NCI-H1105 (cell line): ENCODE measurements at places on chromosomes 4 and X.

- no peak for DNase-seq
Measured at GRCh38 chr4:39970671-39971640, 6.8 kb downstream of the PDS5A start.

- no peak for DNase-seq
Measured at GRCh38 chr4:102705391-102705935, 55.3 kb downstream of the MANBA start.

GRCh38 chr4:180542445-180543100, 1700.6 kb upstream of the TENM3 start:
- no peak for DNase-seq

GRCh38 chrX:140433582-140433981, 71.3 kb downstream of the SOX3 start:
- no peak for DNase-seq

DNA sequence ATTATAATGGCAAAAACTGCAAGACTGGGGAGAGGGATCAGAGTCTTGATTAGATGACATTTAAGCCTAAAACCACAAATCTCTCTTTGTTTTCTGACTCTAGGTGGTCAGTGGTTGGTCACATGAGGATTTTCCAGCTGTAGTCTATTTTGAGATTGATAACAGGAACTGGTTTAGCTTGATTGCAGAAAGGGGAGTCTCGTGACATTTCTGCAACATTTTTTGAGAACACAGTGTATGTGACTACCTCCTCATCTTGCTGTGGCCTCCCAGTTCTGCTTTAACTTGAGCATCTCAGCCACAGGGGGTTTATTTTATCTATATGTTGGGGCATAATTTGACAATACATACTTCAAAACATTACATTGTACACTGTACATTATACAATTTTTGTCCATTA, 726.4 kb upstream of the MAGEB2 start:
- no peak for DNase-seq

DNA sequence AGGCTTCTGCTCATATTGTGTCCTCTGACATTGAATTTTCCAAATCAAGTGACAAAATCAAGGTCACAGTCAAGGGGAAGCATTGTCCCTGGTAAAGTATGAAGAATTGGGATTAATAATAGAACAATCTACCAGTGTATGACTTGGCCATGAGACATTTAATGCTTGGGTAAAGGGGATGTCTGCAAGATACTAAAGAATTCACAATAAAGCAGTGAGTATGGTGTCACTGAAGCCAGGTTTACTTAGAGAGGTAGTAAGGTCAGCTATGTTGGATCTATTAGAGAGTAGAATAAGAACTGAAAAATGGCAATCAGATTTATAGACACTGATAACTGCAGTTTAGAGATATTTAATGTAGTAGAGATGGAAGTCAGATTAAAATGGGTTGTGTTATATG, 349.2 kb downstream of the BMPR1B start:
- no peak for DNase-seq

- DNase-seq: no peak
Measured at GRCh38 chrX:110665223-110666002, 130.2 kb downstream of the CHRDL1 start.

DNA sequence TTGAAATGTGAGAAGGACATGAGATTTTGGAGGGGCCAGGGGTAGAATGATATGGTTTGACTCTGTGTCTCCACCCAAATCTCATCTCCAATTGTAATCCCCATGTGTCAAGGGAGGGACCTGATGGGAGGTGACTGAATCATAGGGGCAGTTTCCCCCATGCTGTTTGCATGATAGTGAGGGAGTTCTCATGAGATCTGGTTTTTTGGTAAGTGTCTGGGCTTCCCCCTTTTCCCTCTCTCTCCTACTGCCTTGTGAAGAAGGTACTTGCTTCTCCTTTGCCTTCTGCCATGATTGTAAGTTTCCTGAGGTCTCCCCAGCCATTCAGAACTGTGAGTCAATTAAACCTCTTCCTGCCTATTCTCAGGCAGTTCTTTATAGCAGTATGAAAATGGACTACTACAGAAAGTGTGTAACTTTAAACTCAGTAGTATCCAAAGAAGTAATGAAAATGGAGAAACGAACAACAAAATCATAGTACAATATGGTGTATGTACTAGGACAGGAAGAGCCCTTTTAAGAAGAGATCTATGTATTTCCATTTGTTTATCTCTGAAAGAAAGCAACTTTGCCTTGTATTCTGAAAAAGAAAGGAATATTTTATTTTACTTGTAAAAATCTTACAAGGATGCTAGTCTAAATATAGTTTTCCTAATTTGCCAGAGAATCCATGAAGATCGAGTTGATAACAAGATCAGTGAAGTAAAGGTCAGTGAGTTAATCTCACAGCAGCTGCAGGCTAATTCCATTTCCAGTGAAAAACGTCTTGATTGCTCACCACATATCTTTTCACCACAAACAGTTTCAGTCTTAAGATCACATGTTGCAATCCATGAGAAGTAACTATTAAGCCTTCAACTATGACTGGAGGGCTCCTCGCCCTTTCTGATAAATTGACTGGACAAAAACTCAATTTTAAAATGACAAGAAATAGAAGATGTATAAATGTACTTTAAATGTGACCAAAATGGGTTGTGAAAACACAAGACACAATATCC, 20.5 kb downstream of the PKD2 start:
- DNase-seq: no peak

DNA sequence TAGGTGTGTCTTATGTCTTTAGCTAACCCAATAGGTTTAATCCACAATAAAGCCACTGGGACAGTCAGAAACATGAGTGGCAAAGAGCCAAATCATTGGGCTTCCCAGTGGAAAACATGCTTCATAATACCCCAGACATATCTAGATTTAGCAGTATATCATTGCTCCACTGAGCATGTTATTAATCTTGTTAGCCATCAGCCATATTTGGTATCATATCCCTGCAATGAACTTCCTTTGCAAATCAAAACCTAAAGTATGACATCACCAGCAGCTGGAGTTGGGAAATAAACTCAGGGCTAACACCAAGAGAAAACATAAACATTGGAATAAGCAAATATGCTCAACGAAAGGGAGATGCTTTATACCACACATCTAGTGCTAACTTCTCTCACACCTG, 280.8 kb upstream of the NOCT start:
- no peak for DNase-seq

DNA sequence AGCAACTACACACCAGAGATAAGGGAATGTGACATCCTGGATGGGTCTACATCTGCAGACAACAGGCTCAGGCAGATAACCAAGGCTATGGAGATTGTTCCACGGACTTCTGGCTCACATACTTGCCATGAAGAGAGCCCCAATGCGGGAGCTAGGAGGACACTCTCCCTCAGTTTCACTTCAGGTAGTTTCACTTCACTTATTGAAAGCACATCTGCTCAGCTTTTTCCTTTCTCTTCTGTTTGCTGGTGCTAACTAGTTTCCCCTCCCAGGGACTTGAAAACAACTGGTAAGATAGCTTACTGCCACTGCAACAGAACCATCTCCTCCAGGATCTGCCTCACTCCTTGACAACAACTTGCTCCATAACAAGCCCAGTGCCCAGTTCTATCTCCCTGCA, 1.4 kb upstream of the CT47C1 start:
- no peak for DNase-seq

- no peak for DNase-seq
Measured at GRCh38 chrX:153876112-153876491, 9.9 kb downstream of the L1CAM start.

- no peak for DNase-seq
Measured at GRCh38 chr4:78410676-78411075, 140.9 kb upstream of the ANXA3 start.

DNA sequence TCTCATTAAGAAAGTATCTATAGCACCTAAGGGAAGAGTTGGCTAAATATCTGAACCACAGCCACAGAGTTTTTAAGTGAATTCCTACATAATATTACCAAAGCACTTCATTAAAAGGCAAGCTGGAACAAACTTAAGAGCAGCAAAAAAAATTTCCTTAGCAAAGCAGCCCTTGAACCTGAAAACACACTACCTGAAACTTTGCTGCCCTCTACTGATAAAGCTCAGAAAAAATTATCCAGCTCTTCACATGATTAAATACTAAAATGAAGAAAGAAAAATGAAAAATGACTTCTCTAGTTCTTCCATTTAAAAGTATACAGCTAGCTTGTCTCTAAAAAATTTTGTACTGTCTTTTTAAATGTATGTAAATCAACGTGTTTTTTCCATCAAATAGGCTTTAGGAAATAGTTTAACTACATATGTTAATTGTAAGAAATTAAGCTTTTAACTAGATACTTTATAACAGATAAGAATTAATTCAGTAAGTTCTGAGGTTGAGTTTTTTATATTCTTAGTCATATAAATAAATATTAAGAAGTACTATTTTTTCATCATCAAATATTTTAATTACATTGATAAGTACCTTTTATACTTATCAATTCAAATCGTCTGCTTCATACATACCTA, 156.1 kb downstream of the STPG2 start:
- DNase-seq: peak; percentile 8

GRCh38 chr4:54098375-54098774, 1.6 kb upstream of the GSX2 start:
- DNase-seq: no peak

DNA sequence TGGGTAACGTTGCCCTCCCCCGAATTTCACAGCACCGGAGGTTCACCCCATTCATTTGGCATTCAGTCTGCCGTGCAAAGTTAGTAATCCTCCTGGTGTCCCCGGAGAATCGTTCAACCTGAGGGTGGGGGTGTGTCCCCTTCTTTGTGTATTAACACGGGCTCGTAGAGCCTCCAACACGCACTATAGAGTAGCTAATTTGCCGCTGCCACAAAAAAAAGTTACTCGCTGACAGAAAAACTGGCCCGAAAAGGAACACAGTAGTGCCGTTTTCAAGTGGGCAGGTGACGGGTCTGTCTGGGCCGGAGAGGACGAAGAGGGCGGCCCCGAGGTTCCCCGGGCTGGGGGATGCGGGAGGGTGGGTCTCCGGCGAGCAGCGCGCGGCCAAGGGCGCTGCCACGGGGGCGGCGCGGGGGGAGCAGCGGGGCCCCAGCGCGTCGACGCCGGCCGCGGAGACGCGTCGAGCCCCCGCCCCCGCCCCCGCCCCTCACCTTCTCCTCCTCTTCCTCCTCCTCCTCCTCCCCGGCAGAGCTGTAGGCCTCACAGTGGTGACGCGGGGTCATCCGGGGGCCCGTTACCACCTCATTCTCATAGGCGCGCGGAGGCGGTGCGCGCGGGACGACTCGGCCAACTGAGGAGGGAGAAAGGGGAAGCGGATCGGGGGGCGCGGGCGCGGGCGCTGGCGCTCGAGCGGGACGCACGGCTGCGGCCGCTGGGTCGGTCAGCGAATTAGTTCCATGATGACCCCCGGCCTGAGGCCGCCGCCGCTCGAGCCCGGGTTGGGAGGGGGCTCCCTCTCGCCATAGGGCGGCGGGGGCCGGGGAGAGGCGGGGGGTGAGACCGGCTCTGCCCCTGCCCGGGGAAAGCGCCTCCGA, 571 bp downstream of the CCNI start:
- DNase-seq: peak; percentile 38

- DNase-seq: no peak
Measured at GRCh38 chrX:74160358-74160757, 143.6 kb upstream of the ZCCHC13 start.

DNA sequence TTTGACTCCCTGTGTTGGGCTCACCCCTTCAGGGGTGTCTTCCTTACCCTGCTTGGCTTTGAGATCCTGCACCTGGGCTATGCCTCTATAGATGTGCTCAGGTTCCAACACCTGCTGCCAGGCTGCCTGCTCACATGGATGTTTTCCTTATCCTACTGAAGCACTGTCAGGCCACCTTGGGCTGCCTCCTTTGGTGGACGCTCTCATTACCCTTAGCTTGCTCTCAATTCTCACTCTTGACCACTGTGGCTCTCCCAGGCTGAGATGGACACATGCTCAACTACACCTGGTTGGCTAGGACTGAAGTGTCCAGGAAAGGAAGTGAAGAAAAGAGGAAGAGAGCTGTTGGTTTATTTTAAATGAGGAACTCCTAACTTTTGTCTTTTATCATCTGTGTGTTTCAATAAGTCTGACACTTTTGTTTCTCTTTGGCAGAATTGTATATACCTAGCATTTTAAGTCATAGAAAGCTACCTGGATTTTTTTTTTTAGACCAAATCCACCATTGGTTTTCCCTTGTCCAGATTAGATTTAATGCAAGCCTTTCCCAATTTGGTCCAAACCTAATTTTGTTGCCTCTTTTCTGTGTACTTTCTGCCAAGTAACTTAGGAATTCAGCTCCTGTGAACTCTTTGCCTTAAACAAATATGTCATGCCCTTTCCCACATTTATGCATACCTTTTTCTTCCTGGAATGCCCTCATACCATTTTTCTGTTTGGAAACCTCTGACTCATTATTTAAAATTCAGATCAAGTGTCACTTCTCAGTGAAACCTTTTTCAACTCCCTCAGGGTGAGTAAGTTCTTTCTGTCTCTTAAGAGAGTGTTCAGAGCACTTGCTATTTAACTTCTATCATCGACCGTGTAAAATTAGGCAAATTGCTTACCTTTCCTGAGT, 175.8 kb downstream of the GC start:
- DNase-seq: no peak

DNA sequence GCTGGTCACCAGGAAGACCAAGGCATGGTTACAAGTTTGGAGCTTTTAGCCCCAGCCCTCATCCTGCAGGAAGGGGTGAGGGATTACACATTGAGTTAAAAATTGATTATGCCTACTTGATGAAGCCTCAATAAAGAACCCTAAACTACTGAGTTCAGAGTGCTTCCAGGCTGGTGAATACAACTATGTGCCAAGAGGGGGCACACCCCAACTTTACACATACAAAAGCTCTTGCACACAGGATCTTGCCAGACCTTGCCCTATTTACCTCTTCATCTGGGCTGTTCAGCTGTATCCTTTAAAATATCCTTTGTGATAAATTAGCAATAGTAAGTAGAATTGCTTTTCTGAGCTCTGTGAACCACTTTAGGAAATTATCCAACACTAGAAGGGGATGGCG, 489.3 kb downstream of the INPP4B start:
- no peak for DNase-seq

- peak; percentile 13 for DNase-seq
Measured at GRCh38 chrX:14673764-14674163, 144.4 kb downstream of the GLRA2 start.

GRCh38 chr4:16302648-16303047, 76.4 kb upstream of the TAPT1 start:
- no peak for DNase-seq

DNA sequence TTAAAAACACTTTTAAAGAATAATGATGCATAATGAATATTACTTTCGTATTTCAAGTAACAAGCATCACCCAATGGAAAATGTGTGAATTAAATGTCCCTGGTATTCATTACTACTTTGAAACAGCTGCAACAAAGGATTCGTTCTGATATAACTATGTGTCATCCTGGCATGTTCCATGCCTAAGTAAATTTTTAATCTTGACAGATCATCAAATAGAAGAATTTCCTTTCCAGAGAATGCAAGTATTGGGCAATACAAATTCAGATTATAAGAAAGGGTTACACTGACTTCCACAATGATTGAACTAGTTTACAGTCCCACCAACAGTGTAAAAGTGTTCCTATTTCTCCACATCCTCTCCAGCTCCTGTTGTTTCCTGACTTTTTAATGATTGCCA, 105.3 kb downstream of the SPCS3 start:
- no peak for DNase-seq

GRCh38 chrX:74467656-74468055, 46.4 kb downstream of the SLC16A2 start:
- no peak for DNase-seq
